ENCODE measurements at places on chromosomes 3 and 15.

- no peak for DNase-seq
These were observed 57.7 kb downstream of the FEM1B start for GRCh38 chr15:68335251-68335650.

GRCh38 chr3:187920030-187920429 is 174.8 kb upstream of the BCL6 start:
- DNase-seq = no peak

GRCh38 chr3:100746092-100746491 is 36.8 kb downstream of the TFG start:
- DNase-seq = no peak

- no peak for DNase-seq
These were observed 78.4 kb downstream of the WDR72 start for GRCh38 chr15:53681056-53681455.

GRCh38 chr3:183635107-183635430 is 354 bp upstream of the KLHL24 start:
- no peak for DNase-seq

DNA sequence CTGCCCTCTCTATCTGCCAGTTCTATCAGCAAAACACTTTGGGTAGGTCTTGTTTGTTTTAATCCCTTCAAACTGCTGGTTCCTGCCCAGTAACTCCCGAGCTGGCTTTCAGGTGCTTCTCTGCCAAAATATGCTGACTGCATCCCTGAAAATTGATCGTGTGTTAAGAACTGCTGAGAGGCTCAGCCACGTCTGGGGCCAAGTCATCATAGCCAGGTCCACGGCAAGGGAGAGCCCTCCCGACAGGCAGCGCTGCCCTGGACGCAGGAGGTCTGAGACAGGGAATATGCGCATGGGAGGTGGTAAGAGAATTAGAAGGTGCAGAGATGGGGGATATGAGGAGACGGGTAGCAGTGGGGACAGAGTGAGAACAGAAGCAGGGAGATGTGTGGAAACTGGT is 179.7 kb upstream of the TOPAZ1 start:
- DNase-seq = no peak
